AG04449 (cell line): ENCODE measurements at places on chromosomes 1 and 21.

DNA sequence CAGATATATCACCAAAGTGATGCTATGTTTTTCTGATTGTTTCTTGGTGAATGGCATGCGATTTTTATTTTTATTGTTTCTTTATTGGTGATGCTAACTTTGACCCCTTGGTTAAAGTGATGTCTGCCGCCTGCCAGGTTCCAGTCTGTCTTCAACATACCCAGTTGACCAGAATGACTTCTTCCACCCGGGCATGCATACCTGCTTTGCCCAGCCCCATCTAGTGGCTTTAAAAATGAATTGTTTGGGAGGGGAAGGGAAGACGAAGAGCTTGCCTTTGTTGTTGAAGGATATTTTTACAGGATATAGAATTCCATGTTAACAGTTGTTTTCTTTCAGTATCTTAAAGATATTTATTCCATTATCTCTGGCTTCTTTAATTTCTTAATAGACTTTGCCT, 65.1 kb downstream of the ATG4C start:
- no peak for DNase-seq

DNA sequence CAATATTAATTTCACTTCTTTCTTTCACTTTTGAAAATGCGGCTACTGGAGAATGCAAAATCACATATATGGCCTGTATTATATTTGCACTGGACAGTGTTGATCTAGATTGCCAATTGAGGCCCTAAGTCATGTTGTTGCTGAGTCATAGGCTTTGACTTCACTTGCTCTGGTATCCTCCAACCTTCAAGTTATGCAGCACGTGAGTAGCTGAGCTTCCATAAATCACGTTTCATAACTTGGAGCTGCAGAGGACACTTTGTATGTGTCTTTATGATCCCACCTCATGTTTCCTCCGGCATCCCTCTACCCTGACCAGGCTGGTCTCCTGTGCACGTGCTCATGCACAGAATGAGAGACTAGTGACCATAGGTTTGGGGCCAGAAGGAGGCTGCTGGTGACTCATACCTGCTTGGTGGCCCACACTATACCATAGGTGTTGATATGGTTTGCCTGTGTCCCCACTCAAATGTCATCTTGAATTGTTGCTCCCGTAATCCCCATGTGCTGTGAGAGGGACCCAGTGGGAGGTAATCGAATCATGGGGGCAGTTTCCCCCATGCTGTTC, 103.0 kb upstream of the TSPAN2 start:
- no peak for DNase-seq

DNA sequence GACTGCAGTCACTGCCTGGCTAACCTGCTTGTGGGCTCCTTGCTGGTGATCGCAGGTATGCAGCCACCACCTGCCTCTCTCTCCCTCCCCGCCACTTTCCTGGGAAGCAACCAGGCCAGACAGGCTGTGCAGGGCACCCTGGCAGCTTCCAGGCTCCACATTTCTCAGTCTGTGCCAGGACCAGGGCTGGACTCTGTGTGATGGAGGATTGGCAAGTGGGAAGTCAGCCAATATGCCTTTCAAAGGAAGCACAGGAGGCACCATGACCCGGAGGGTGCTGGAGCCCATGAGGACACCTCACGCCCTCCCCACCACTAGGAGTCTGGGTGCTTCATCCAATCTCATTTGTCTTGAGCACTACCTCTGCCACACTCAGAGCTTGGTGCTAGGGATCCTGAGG, 15.8 kb upstream of the DISP3 start:
- no peak for DNase-seq

DNA sequence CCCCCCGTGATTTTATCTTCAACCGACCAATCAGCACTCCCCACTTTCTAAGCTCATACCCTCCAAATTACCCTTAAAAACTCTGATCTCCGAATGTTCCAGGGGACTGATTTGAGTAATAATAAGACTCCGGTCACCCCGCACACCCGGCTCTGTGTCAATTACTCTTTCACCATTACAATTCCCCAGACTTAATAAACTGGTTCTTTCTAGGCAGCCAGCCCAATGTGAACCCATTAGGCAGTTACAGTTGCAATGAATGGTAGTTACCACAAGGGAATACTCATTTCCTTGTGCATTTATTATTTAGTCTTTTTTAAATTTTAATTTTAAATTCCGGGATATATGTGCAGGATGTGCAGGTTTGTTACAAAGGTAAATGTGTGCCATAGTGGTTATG, 177.9 kb downstream of the HFM1 start:
- DNase-seq, result no peak

DNA sequence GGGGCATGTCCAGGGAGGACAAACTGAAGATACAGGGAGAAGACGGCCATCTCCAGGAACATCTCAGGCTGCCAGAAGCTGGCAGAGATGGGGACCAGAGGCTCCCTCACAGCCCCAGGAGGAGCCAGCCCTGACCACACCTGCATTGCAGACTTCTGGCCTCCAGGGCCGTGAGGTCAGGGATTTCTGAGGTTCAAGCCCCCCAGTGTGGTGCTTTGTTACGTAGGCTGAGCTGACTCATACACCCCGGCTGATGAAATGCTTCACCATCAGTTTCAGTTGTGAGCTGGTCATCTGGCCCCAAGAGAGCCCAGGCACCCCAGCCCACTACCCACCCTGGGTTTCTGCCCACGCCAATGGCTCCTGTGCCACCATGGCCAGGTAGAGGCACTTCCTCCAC, 106.4 kb downstream of the SIK1 start:
- DNase-seq, result no peak

- no peak for DNase-seq
These were observed at the start of gene VTCN1 for GRCh38 chr1:117210831-117211261. Gene VTCN1, minus strand, starts transcription at chr1:117210927. Its CDS starts 72 bp downstream, at chr1:117210855.

- DNase-seq, result no peak
These were observed 104.2 kb upstream of the DMRTA2 start for GRCh38 chr1:50527249-50527986.

DNA sequence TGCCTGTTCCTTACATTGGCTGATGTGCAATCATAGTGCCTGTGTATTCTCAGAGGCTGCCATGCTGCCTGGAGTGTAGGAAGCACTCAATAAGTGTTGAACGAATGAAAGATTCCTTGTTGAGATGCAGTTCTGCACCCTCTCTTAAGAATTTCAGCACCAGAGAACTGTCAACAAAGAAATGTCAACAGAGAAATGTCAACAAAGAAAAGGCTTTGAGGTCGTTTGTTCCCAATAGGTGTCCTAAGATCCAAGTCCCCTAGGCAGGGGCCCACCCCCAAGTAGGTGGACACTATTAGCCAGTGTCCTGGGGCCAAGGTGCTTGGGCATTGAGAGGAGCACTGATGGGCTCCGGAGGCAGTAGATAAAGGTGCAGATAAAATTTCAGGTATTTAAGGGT, 12.6 kb downstream of the KCND3 start:
- no peak for DNase-seq

- DNase-seq, result no peak
These were observed 213.7 kb downstream of the LRRC40 start for GRCh38 chr1:69991644-69992043.

DNA sequence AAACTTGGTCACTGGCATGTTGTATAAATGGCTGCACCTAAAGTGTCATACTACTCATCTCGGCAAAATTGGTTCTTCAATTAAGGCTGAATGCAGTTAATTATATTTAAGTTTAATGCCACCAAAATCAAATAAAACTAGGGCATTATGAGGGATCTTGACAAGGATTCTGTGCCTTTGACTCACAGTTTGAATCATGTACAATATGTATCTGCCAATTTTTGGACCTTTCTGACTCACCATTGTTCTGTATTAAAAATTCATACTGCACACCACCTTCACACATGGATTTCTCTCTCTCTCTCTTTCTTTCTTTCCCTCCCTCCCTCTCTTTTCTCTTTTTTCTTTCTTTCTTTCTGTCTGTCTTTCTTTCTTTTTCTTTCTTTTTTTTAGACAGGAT, 14.1 kb upstream of the STXBP3 start:
- DNase-seq, result no peak

- no peak for DNase-seq
These were observed 86.8 kb upstream of the RAB4A start for GRCh38 chr1:229184066-229184465.

GRCh38 chr1:157088607-157089006, 11.0 kb downstream of the ETV3L start:
- DNase-seq, result no peak

- DNase-seq, result no peak
These were observed 316.9 kb downstream of the CTH start for GRCh38 chr1:70727886-70728489.

DNA sequence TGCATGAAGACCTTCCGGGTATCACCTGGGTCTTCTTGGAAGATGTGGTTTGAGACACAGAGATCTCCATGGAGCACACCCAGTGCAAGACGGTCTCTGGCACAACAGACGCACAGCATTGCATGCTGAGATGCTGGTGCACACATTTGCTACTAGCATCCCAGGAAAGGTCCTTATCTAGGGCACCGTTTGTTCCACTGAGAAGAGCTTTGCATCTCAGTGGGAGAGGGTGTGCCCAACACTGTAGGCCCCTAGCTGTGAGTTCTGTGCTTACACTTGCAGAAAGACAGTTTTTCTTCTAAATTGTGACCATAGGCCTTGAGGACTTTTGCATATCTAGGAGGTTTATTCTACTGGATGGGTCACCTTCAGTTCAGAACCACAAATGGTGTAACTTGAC, 554.1 kb downstream of the MATN1 start:
- DNase-seq, result no peak

DNA sequence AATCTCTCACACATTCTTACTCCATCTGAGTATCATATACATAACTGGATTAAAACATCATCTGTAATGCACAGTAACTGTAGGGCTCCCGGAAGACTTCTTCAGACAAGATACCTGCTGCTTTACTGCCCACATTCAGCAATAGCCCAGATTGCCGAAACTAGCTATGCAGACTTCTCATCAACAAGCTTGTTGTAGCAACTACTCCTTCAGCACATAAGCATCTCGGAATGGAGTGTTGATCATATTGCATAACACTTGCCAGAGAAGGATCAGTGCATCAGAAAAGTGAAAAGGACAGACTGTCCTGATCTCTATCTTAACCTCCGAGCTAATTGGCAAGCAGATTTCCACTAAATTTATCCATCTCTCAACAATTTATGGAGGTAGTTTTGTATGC, 354.6 kb upstream of the C1orf87 start:
- no peak for DNase-seq

DNA sequence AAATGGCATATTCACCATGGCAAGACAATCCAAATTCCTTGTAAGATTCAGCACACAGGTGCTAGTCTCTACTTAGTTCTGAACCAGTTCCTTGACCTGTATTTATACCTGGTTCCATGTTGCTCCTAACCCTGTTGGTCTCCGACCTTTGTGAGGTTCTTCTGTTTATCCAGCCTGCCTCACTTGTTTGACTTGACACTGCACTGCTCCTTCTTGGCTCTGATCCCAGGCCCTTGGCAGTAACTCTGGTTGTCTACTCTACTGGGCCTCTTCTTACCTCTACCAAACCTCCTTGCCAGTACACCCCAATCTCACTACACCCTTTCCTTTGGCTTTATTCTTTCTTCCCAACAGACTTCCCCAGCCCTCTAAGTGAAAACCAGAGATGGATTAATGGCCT, 419.4 kb upstream of the USP24 start:
- DNase-seq, result no peak

DNA sequence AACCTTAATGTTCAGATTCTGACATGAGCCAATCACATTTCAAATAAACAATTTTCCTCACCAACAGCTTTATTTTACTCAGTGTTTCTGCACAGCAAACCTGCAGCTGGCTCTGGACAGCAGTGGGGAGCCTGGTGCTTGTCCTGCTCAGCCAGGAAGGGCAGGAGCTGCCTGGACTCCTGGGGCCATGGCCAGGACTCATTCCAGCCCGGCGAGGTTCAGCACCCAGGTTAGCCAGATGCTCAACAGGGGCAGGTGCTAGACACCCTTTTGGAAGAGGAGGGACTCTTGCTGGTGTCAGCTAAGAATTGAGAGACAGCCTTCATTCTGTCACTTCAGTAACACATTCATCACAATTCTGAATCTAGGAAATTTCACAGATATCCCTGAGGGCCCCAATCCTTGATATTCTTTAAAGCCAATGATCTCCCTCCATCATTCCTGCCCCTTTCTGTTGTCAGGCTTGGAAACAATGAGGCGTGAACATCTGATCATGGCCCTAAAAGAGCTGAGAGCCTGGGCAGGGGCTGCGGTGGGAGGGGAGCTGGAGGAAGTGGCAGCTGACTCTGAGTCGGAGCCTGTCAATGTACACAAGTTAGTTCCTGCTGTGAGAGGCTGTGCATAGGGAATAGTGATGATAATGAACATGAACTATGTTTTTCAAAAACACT, 251.3 kb downstream of the SDCCAG8 start:
- DNase-seq, result no peak

DNA sequence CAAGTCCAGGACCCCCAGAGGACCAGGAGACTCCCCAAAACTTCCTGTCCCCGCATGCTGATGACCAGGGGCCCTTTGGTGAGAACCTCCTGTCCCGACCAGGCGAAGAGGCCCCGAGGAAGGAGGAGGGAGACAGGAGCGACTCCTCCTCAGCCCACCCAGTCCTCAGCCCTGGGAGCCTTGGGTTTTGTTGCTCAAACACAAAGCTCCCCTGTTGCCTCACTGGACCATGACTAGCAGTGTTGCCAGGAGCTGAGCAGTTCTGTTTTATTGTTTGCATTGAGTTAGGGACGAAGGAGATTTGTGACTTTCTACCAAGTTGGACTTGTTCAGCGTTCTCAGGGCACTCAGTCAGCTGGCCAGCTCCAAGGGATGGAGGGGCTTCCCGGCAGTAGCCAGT, 10.0 kb downstream of the UMODL1 start:
- DNase-seq, result no peak

DNA sequence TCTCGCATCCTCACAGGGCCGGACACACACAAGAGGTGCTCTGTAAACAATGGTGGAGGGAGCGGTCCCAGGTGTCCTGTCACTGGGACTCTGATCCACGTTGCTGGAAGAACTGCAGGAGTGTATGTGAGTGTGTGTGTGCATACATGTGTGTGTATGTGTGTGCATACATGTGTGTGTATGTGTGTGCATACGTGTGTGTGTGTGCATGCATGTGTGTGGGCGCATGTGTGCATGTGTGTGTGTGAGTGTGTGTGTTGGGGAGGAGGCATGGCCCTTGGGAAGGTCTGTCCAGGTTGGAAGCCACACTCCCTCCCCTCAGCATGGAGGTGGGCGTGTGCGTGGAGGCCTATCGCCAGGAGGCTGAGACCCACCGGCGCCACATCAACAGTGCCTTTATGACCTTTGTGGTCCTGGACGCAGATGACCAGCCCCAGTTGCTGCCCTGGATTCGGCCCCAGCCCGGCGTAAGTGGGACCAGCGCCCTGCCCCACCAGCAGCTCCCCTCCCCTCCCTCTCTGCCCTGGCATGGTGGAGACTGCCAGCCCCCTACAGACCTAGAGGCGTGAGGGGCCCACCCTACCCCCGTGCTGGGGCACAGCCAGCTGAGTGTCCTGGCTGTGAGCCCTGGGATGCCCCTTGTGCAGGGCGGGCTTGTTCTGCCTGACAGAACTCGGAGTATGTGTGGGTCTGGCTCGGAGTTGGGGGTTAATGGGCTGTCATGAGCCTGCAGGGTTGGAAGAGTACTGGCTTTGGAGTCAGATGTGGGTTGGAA, 22.2 kb downstream of the FAM151A start:
- DNase-seq, result no peak

GRCh38 chr1:7707527-7707926, 63.6 kb upstream of the VAMP3 start:
- DNase-seq, result no peak
